ENCODE measurements at places on chromosomes 2 and 18. TPM values are rescaled to one million over a fixed set of nuclear protein-coding genes. Genes with fewer than 3 reads are reported as not detected.
A peak's percentile ranks its signal among the peaks of the same experiment; 100 is the strongest.

- no peak for ATAC-seq
Measured at GRCh38 chr2:45442026-45442425, 169.0 kb downstream of the SRBD1 start.

GRCh38 chr2:169073211-169073962 lies 4.0 kb downstream of the DHRS9 start:
- no peak for ATAC-seq

- ATAC-seq, result no peak
Measured at GRCh38 chr2:27963472-27963871, 72.9 kb downstream of the BABAM2 start.

- ATAC-seq, result no peak
Measured at GRCh38 chr2:110904779-110905148, 172.4 kb downstream of the ACOXL start.

DNA sequence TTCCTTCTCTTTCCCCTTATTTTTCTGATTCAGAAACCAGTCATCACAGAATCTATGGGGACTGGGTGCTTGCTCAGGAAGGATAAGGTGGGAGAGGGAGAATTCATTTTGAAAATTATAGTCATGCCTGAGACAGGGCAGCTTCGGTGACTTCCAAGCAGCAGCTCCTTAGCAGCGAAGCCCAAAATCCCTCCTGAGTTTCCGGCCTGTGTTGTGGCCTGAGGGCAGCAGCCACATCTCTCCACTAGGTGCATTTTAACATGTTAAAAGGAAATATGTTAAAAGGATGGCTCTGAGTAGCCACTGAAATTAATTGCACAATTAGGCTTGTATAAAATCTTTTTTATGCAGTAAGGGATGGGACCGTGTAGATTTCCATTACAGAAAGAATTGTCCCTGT lies 207.0 kb upstream of the RAB12 start:
- ATAC-seq, result no peak

- ATAC-seq, result no peak
Measured at GRCh38 chr18:25305584-25305983, 46.4 kb downstream of the ZNF521 start.

DNA sequence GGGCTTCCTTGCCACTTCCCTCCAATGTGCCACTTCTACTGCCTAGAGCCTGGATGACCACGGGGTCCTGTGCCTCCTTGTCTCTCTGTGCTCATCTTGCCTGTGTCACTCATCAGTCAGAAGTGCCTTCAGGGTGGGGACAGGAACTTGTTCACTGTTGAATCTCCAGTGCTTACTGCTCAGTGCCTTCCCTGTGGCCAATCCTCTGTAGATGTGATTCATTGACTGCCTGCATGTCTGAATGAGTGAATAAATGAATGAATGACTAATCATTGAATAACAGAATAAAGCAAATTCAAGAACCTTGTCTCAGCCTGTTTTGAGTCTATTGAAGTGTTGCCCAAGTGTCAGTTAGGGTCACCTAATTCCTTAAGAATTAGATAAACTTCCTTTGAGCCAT lies 42.3 kb upstream of the FAM136A start:
- peak; percentile 89 for ATAC-seq

The CD8B gene
- total RNA-seq, result not detected

The GPR35 gene
- total RNA-seq, result 0.24 TPM

The TMEM247 gene
- not detected for total RNA-seq

DNA sequence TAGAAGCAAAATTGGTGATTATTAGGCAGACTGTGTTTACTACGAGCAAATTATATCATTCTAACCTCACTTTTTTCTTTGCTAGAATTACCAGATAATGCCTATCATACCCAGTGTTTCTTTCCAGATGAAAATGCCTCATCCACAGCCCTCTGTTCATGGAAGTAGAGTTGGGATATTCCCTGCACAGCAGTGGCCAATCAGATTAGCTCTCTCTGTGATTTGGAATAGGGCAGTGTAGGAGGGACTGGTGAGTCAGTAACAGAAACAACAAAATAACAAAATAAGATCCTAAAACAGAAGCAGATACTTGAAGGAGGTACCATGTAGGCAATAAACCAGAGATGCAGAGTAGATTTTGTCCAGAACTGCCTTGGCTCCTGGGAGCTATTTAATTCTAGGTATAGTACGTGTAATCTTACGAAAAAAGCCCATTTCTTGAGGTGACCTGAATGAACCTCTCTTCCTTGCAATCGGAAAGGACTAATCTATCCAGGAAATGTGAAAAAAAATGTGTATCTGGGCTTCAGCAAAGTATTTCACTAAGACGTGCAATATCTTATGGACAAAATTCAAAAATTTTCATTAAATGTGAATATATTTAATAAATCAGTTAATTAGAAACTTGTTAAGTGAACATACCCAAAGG lies 18.4 kb upstream of the TMEM17 start:
- ATAC-seq, result no peak

The TFCP2L1 gene
- total RNA-seq, result 36.5 TPM

DNA sequence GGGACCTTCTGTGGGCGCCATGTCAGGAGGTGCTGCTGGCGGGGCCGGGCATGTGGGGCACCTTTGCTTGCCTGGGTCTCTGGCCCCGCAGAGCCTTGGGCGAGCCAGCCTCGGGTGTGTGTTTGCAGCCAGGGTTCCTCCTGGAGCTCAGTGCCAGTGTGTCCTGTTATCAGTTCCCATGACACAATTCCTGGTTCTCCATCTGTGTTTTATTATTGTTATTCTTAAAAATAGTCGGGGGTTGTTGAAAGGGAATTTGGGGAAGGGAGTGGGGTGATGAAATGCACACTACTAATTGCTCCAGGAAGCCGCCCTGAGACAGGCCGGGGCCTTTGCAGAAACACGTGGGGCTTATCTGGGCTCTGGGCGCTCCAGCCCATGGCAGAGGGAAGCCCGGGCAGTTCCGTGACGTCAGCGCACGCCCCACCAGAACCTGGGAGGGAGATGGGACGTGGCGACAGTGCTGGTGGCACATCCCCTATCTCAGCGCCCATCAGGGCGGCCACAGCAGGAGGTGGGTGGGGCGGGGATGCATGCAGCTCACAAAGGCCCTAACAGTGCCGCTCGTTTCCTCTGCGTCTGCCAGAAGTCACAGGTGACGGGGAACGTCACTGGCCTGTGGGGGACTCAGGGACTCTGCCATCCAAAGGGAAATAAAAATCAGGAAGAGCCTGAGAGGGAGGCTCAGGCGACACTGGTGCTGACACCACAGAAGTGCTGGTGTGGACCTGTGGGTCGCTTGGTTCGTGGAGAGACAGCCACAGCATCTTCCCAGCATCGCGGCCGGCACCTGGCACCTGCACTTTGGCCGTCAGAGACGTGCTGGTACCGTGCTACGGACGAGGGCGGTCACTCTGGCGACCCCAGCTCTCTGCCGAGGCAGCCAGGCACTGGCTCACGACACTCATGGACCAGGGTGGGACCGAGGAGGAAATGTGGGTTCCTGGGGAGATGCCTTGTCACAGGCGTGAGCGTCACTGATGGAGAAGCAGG lies 131.0 kb downstream of the NFATC1 start:
- no peak for ATAC-seq

The HS1BP3 gene
- total RNA-seq, result 12.4 TPM

- no peak for ATAC-seq
Measured at GRCh38 chr2:25548601-25549000, 124.8 kb downstream of the DTNB start.

DNA sequence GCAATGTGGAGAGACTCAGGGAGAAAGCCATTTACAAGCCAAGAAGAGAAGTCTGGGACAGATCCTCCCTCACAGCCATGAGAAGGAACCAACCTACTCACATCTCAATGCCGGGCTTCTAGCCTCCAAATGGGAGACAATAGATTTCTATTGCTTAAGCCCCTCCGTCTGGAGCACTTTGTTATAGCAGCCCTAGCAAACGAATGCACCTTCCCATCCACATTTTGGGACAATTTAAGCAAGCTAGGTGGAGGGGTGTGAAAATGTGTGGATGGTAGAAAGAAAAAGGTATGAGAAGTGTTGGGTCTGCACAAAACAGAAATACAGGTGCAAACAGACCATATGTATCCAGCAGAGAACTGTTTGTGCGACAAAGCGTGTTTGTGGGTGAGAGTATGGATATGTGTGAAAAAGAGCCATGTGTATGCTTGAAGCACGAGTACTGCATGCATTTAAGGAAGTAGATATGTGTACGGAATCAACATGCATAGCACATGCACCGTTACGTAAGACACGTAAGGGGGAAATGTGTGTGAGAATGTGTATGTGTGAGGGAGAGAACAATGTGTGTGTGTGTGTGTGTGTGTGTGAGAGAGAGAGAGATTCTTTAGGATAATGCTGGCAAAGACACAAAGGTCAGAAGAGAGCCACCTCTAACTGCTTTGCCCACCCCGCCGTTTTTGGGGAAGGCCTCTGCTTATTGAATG lies 13.1 kb upstream of the E2F6 start:
- no peak for ATAC-seq

The HRH4 gene
- total RNA-seq, result 0.28 TPM

DNA sequence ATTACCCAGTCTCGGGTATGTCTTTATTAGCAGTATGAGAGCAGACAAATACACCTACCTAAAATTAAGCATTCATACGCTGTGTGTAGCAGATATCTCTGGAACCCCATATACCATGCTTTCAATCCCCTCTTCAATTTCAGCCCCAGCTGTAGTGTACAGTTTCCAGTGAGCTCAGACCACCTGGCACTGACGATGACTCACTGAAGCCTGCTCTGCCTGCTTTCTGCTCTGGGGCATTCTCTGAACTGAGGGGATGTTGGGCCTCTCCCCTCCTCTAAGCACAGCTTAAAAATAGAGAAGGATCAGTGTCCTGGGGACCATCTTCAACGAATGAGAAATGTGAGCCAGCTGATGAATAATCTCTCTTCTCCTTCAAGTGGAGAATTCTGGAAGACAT lies 8.7 kb upstream of the CCL20 start:
- ATAC-seq, result no peak

DNA sequence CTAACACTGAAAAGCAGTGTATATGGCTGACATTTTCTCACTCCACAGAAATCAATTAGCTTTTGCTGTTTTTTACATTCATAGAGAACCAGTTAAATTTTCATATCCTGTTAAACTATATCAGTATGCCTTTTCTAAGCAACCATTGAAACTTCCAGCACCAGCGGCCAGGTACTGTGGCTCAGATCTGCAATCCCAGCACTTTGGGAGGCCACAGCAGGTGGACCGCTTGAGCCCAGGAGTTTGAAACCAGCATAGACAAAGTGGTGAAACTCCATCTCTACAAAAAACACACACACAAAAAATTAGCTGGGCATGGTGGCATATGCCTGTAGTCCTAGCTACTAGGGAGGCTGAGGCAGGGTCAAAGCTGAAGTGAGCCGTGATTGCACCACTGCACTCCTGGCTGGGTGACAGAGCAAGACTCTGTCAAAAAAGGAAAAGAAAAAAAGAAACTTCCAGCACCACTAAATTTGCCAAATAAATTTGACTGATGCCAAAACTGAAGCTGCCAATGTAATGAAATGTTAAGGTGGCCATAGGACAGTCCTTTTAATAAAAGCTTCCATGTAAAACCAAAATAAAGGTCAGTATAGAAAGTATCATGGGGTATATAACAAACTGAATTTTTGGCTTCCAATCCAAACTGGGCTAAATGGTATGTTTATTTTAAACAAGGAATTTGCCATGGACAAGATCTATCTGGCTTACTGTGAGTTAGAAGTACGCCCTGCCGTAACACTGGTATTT lies 3.5 kb downstream of the SFT2D3 start:
- no peak for ATAC-seq

The FAM210A gene
- total RNA-seq, result 14.6 TPM

The MC5R gene
- total RNA-seq, result 0.28 TPM

DNA sequence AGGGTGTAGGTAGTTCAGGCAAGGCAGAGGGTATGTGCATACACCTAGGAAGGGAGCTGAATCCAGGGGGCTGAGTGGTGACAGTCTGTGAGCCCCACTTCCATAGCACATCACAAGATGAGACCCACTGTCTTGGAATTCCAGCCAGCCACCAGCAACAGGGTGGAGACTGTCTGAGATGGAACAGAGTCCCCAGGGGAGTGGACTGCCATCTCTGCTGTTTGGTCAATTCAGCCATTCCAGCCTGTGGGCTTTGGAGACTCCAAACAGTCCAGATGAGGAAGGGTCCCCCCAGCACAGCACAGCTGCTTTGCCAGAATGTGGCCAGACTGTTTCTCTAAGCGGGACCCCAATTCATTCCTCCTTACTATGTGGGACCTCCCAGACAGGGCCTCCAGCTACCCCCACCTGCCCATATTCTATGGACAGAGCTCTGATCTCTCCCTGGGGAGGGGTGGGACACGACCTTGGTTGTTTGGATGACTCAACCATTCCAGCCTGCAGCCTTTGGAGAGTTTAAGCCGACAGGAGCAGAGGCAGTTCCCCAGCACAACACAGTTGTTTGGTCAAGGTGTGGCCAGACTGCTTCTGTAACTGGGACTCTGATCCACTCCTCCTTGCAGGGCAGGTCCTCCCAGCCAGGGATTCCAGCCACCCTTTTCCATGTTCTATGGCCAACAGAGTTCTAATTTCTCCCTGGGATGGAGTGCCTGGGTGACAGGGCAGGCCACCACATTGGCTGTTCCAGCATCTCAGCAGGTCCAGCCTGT lies 178.0 kb downstream of the RND3 start:
- peak; percentile 92 for ATAC-seq

- no peak for ATAC-seq
Measured at GRCh38 chr18:46663539-46663938, 6.5 kb upstream of the LOXHD1 start.

The MEP1B gene
- not detected for total RNA-seq

DNA sequence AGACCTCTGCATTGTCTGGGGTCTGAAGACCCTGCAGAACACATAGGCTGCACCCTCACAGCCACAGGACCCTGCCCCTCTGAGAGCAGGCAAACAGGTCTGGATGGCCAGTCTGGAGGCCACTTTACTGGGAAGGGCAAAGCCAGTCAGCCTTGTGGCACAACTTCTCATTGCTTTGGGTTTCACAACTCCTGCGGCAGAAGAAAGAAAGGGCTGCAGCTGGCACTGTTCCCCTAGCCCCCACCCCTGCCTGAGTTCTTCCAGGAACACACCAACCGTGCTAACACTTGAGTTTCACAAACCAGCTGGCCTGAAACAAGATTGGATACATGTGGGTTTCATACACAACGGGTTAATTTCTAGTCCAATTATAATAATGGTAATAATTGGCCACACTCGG lies 276.5 kb upstream of the MGAT5 start:
- no peak for ATAC-seq

DNA sequence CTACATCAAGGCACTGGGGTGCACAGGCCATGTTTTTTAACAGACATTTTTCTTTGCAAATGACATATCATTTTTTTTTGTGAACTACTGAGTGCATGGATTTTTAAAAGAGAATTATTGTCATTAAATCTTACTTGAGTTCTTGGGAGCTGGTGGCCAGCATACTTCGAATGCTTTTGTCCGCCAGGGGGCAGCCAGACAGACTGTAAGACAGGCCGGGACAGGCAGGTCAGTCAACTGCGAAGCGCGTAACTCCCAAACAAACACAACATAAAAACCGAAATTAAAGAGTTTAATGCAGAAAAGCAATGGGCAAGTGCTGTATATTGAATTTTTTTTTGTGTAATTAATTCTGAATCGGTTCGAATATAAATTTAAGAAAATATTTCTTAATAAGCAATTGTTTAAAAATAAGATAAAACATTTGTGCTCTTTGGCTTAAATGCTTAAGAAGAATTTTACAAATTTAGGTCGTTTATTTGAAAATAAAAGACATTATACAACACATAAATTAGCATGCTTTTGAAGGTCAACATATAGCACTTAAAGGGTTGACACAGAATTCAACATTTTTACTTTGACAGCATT lies 142.2 kb upstream of the PXDN start:
- ATAC-seq, result peak; percentile 62

The HAAO gene
- 4.1 TPM for total RNA-seq

The SH2D6 gene
- total RNA-seq, result 0.12 TPM

- ATAC-seq, result no peak
Measured at GRCh38 chr2:74575320-74575719, 20.8 kb downstream of the DOK1 start.

All from esophagus mucosa (tissue), 1 donor.